NCI-H1930 (cell line): ENCODE measurements at places on chromosomes 5 and 9.

- DNase-seq: no peak
Observed at GRCh38 chr5:170353011-170353761, 36.0 kb downstream of the KCNMB1 start.

DNA sequence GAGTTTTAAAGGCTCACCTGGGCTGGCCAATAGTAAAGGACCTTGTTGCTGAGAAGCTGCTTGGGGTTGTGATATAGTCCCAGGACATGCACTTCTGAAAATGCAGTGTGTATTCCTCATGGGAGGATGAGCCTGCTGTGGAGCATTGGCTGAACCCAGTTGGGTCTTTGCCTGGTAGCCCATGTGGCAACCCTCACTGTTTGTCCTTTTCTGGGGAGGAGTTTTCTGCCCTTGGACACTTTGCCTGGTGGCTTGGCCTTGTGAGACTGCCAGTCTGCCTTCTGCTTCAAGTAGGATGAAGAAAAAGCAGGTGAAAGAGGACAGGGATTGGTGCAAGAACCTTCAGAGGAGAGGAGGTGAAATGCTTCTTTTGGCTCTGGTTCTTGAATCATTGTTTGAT is 4.0 kb downstream of the TENT4A start:
- DNase-seq: no peak

- DNase-seq: peak; percentile 0
Observed at GRCh38 chr5:69368458-69369339, 621 bp downstream of the AK6 start.

DNA sequence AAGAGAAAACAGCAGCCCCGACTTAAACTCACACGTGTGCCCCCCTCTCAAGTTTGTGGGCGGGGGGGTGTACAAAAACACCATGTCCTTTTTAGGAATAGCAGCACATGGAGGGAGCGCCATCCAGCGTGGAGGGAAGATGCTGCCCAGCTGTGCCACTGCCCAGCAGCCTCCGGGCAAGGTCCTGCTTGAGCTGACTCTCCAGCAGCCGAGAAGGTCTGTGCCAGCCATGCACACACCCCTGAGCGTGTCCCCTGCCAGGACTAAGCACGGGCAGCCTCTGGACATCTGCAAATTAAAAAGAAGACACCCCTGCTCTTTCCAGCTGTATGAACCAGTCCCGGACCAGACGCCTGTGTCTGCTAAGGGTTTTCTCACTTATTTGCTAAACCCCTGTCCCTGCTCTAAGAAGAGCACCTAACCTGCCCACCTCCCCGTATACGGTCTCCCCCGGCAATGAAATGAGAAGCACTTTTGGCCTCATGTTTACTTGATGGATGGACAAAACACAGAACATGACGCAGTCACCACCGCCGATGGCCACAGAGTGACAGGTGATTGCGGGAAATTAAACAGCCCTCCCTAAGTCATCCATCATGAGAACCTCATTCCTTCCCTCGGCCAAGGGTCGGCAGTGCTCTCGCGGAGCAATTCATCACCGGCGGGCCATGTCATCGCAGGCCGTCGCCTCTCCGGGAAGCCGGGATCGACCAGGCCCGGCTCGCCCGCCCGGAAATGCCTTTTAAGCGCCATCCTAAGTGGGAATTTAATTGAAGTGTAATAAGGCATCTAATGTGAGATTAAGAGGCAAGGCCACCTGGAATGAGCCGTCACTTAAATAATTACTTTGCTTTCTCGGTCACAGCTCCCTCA is 96.9 kb downstream of the OLFM1 start:
- no peak for DNase-seq
